ENCODE measurements at places on chromosomes 5 and 9.

DNA sequence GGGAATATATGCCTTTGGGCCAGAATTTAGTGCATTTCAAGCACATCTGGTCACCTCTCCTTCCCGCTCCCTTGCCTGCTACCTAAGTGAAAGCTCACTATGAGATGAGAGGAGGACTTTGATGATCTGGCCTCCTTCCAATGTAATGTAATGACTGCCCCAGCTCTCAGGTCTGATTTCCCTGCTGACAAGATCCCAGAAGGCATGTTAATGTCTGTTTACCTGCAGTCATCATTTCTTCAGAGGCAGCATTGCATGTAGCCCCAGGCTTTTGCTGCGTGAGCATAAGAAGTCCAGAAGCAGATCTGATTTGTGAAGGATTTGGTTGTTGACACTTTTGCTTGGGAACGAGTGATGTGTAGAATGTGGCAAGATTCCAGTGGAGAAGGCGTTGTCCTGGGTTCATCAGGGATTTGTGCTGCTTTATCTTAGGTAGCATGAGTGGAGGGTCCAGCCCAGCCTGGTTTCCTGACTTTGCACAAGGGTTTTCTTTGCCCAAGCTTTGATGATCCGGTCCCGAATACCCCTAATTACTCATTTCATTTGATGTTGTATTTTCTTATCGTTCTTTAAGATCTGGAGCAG lies 192.7 kb downstream of the GOLPH3 start:
- DNase-seq, result no peak

- no peak for DNase-seq
Measured at GRCh38 chr9:6224393-6225154, 9.0 kb downstream of the IL33 start.

GRCh38 chr5:69250593-69250992 lies 15.9 kb downstream of the CDK7 start:
- no peak for DNase-seq

DNA sequence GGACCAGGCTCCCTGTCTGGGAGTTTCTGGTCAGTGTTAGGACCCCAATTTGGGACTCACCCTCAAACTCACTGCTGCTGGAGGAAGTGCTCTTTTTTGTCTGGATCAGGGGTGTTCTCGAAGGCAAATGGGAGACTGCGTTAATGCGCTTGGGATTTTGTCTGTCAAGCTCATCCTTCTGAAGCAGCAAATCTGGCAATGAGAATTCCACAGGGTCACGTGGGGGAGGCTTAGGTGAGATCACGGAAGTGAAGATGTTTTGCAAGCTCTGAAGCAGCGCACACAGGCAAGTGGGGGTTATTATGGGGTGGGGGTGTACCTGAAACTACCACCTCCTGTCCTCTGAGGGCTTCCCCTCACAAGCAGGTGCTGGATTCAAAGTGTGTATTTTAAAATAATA lies 10.5 kb upstream of the TEX53 start:
- no peak for DNase-seq

- no peak for DNase-seq
Measured at GRCh38 chr5:150438873-150439546, 10.5 kb downstream of the RPS14 start.

DNA sequence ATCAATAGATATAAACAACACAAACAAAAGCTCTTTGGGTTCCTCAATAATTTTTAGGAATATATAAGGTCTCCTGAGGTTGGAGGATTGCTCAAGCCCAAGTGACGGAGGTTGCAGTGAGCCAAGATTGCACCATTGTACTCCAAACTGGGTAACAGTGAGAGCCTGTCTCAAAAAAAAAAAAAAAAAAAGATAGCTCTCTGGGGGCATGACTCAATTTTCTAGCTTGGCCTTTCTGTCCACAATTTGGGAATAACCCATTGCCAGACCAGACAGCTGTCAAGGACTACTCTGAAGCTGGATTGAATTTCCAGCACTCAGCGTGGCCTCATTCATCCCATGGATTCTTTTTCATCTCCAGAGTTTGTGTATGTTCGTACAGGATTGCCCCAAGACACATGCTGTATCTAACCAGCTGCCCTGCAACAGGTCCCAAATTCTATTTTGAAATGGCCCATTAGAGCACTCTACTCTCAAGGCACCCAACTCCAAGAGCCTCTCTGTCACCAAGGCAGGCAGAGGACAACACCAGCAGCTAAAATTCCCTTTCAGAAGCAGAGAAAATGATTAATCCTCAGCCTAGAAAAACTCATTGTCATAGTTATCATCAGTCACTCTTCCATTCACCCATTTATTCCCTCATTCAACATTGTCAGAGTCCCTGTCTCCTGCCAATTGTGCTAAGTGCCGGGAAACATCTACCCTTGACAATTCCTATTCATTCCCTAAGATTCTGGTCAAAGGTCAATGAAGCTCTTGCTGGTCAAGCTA lies 8.7 kb downstream of the FAM193B start:
- no peak for DNase-seq

DNA sequence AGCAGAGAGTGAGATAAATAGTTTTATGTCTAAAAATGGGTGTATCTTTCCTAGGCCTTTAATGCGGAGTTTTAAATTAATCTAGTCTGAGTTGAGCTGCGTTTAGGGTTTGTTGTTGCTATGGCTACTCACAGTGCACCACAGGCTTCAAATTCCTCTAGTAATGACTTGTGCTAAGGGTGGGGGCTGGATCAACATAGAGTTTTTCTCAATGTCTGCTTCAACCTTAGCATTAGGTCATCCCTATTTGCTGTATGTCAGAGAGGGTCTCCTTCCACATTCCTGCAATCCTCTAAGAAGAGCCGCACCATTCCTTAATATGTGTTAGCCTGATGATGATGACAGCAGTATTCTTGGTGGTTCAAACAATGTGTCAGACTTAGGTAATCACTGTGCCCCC lies 465.6 kb upstream of the KIF2A start:
- no peak for DNase-seq

GRCh38 chr9:106156465-106156864 lies 462.1 kb downstream of the TMEM38B start:
- no peak for DNase-seq

GRCh38 chr9:134217431-134218210 lies 53.3 kb upstream of the RNU6ATAC start:
- no peak for DNase-seq

DNA sequence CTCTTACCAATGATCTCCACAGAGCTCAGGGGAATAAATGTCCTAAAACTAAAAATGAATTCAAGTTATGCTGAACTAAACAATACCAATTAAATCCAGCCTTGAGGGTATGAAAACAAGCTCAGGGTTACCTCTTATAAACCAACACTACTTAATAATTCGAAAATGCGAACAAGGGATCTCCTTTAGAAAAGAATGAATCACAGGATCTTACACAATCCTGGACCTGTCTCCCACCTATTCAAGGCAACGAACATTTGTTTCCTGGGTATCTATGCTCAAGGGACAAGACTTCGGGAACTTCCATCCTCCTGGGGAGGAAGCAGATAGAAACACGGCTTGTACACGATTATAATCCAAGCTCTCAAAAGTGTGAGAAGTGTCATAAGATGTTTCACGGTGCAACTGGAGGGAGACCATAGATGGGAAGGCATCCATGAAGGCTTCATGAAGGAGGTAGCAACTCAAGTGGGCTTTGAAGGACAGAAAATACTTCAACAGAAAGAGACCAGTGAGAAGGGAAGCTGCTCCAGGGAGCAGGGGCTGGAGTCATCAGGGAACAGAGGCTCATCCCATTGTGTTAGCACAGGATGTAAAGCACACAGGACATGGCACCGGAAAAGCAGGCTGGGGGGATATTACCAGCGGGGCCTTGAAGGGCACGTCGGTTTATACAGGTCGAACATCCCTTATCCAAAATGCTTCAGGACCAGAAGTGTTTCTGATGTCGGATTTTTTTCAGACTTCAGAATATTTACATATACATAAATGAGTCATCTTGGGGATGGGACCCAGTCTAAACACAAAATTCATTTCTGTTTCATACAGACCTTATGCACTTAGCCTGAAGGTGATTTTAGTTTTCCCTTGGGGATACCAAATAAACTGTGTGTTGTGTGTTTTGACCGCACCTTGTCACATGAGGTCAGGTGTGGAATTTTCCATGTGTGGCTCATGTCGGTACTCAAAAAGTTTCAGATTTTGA lies 87.4 kb downstream of the TLE1 start:
- no peak for DNase-seq

DNA sequence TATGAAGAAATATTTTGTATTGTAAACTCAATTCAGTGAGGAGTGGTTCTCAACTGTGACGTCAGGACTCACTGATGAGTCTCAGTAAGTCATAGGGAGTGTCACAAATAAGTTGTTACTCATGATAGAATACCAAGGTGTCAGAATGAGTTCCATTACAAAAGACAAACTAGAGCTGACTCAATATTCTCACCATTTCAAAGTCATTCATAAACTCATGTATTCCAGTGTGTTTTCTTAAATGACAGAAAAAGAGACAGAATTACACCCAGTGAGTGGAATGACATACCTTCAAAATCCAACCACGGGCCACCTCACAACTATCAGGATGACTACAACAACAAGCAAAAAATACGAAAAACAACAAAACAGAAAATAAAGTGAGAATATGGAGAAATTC lies 321.5 kb downstream of the ENC1 start:
- no peak for DNase-seq

DNA sequence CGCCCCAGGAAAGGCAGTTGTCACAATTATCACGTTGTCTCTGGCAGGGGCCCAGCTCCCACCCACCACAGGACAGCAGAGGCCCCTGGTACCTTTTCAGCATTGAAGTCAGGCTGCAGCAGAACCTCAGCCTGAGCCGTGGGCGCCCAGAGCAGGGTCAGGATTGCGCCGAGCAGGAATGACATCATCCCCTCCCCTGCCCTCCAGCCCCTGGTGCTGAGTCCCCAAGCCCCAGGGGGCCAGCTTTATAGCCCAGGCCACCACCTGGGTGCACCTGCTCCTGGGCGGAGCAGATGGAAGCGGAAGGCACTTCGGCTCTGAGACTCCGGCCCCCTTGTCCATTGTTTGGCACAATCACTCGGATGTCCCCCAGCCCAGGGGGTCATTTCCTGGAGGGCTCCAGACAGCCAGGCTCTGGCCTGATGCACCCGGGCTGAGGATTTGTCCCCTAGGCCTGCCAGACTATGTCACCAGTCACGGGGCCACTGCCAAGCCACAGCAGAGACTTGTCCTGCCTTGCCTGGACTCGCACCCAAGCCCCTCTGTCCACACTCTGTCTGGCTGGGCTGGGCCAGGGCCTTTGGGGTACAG lies at the start of gene LCN15:
Gene LCN15, minus strand, starts transcription at position 218 of the 591 bp plus-strand sequence. Its CDS starts 30 bp downstream, at position 188.
- no peak for DNase-seq

DNA sequence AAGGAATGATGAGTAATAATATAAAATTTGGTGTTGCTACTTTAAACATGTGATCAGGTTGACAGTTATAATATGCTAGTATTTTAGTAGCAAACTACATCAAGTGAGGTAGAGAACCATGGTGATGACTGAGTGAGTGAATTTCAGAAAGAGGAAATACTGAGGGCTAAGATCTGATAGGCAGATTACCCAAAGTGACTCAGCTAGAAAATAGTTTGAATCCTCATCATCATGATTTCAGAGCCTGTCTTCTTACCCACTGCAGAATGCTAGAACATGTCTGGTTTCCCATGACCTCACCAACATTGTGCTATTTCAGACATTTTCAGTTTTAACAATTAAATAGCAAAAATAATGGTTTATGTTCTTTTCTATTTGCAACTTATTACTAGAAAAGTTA lies 602.1 kb downstream of the TAF11L14 start:
- no peak for DNase-seq

DNA sequence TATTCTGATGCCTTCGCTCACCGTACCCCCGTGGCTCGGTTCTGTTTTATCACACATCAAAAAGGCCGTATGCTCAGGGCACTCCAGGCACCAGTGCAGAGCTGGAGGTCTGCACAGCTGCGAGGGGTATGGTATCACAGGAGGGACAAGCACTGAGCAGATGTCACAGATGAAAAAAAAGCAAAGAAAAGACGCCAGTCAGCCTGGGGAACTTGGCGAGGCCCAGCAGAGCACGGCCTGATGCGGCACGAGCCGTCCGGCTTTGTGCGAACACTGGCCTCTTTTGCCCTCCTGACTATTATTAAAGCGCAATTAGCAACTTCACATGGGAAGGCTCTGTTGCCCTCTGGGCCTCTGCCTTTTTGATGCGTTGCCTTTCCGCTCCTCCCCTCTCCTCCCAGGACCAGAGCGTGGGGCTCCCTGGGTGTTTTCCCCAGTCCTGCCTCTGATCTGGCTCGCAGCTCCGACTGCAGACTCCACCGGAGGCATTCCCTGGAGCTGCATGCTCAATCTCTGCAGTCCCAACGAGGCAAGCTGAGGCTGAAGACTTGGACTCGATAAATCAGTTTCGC lies 44.4 kb downstream of the AK8 start:
- no peak for DNase-seq

- peak; percentile 66 for DNase-seq
Measured at GRCh38 chr5:178145965-178146820, 7.5 kb downstream of the NHP2 start.

GRCh38 chr5:74575741-74576538 lies 64.6 kb downstream of the ENC1 start:
- DNase-seq, result no peak

DNA sequence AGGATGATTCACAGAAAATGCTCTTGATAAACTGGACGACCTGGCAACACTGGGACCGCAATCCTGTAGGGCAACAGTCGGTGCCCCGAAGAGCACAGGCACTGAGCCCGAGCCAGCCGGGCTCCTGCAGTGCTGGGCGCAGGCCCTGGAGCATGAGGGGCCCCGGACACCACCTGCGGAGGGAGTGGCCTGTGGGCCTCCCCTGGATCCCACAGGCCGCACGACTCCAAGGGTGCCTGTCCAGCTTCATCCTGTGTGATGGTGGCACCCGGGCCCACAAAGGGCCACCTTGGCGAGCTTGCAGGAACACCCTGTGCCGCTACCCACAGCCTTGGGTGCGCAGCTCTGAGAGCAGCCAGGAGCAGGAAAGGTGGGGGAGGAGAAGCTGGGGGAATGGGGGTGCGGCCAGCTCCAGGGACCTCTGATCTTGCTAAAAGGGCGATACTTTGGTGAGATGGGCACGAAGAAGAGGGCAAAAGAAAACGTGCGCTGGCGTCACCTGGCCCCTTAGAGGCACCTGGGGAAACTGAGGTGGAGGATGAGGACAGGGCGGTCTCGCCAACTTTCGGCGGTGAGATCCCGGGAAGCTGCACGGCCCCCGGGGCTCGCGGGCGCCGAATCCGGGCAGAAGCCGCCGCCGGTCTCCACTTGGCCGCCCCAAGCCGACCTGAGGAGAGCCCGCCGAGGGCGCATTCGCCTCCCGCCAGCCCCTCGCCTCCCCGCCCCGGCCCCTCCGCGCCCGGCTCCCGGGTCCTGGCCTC lies 722 bp downstream of the TBC1D9B start:
- peak; percentile 16 for DNase-seq

GRCh38 chr9:110900456-110900855 lies 137.8 kb downstream of the LPAR1 start:
- no peak for DNase-seq

DNA sequence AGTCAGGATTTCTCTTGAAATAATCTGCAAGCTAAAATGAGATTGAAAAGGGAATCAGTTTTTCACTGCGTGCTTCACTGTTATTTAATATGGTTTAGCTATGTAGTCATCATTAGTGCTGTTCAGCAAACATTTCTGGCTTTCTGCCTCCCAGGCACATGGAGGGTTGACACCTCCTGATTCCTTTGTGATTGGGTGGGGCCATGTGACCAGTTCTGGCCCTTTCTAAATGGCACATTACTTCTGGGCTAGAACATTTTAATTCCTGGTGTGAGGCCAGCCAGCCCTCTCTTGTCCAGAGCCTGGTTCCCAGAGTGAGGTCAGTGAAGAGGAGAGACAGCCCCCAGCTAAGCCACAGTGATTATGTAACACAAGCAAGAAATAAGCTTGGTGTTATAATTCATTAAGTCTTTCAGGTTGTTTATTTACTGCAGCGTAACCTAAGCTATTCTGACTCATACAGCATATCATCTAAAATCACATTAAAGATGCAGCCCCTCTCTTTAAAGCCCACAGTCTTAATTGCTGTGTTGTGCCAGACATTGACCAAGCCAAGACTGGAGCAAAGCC lies 17.4 kb upstream of the ARSI start:
- no peak for DNase-seq
